GM12892 (cell line): ENCODE measurements at places on chromosomes 3 and 15.
A peak's percentile ranks its signal among the peaks of the same experiment; 100 is the strongest.

DNA sequence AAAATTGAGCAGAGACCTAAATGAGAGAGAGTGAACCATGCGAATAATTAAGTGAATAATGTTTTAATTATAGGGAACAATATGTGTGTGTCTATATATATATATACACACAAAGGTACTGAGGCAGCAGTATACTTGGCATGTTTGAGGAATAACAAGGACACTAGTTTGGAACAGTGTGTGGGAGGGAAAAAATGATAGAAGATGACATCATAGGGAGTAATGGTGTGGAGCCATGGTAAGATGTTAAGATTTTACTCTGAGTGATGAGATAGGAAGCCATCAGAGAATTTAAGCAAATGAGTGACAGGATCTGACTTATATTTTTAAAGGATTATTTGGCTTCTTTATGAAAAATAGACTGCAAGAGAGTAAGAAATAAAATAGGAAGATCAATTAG lies 29.1 kb downstream of the DTWD1 start:
- no peak for DNase-seq

- no peak for DNase-seq
Observed at GRCh38 chr3:44886561-44886960, 12.2 kb downstream of the TGM4 start.

DNA sequence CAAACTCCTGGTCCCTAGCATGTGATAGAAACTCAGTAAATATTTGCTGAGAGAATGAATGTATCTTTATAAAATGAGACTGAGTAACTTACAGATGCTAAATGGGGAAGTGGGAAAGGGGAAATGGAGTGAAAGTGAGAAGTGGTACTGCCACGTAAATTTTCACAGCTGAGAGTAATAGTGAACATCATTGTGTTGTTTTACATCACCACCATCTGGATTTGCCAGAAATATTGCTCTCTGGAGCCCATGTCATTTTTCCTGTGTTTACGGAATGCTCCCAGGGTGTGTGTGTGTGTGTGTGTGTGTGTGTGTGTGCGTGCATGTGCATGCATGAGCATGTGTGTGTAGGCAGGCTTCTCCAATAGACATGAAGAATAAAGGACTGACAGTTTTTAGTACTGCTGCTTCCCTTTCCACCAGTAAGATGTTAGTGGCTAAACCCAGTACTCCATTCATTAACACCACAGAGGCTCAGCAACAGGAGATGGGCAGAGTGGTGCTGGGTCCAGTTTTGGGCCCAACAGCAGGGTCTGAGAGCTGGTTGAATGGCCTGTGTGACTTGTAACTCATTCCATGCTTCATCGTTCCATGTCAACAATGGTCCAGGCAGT lies 57.3 kb downstream of the DIPK2A start:
- DNase-seq, result peak; percentile 1

GRCh38 chr3:106245400-106245799 lies 376.6 kb upstream of the CBLB start:
- DNase-seq, result no peak
